ENCODE measurements at places on chromosomes 12 and 14.

DNA sequence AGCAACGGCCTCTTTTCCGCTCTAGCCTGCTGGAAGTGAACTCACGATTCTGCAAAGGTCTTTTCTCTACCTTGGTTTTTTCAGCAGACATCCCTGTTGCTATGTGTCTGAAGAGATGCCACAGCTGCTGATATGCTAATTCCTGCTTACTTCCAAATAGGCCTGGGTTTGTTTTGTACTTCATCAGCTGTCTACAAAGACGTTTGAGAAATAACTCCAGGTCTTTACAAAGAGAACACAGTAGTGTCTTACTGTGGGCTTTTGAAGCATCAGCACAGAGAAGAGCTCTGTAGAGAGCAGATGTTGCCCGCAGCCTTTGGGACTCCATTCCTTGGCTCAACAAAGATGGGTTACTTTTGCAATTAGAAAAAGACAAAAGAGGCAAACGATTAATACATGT, 1366.5 kb downstream of the AACS start:
- no peak for DNase-seq

DNA sequence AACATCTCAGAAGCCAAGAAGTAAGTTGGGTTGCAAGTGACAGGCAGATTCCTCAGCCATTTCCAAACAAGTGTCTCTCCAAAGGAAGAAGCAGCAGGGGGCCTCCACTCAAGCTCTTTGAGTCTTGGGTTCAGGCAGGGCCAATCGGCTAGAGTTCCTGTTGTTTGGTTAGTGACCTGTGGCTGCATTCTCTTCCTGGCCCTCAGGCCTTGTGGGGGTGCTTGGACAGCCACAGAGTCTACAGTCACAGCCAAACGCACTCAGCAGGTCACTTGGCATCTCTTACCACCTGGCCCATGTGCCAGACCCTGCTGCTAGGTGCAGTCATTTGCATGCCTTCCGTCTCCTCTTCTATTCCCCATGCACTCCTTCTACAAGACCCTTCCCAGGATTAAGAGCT, 353.9 kb downstream of the GRIN2B start:
- DNase-seq: no peak

DNA sequence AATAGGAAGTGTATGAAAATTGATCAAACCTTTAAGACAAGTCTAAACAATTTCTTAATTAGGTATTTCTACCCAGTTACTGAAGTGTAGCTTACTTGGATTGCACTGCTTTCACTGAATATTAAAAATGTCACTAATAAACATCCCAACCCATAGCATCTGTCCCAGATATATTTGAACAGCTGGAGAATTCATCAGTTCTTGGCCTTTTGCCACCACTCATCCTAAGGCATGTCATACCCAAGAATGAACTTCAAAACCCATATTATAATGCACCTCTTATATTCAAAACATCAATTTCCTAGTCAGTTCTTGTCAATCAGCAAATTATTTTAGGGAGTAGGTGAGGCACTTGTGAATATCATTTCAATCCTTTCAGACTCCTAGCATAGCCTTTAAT, 392.3 kb downstream of the PAWR start:
- peak; percentile 9 for DNase-seq

GRCh38 chr12:63440048-63440447, 228.2 kb downstream of the DPY19L2 start:
- no peak for DNase-seq

DNA sequence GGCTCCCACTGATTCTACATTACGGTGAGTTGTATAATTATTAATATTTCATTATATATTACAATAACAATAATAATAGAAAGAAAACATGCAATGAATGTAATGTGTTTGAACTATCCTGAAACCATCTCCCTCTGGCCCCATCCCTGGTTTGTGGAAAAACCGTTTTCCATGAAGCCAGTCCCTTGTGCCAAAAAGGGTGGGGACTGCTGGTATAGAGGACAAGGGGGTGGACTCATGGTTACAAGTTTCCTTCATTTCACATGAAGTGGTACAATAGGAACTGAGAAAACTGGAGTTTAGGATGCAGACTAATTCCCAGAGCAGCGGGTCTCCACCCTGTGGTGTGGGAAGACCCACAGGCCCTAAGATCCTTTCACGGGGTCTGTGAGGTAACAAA, 3.0 kb upstream of the C1RL start:
- DNase-seq: peak; percentile 35

- DNase-seq: peak; percentile 76
Observed at GRCh38 chr14:70317969-70318634, 41.4 kb downstream of the COX16 start.

DNA sequence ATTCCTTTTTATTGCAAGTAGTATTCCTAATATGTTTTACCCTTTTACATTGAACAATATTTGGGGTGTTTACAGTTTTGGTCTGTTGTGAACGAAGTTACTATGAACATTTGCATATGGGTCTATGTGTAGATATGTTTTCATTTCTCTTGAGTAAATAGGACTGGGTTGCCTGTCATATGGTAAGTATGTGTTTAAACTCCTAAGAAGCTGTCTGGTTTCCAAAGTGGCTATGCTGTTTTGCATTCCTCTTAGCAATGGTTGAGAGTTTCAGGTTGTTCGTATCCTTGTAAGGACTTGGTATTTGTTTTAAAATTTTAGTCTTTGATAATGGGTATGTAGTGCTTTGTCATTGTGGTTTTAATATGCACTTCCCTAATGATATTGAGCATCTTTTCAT, 6.3 kb downstream of the METAP2 start:
- DNase-seq: peak; percentile 18

DNA sequence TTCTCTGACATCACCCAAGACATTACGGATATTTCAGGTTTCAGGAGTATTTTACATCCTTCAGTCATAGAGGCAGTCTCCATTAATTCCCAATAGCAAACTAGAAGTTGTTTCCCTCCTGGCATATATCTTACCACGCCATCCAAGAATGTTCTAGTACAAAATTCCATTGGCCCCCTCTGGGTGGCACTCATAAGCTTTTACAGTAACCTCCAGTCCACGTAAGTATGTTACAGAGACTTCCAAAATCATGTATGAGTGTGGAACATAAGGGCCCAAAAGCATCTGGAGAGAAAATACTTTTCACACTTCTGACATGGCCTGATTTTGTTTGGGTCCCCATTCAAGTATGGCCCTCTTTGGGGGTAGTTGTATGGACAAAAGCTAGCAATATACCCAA, 58.1 kb upstream of the DHRS4 start:
- peak; percentile 11 for DNase-seq

DNA sequence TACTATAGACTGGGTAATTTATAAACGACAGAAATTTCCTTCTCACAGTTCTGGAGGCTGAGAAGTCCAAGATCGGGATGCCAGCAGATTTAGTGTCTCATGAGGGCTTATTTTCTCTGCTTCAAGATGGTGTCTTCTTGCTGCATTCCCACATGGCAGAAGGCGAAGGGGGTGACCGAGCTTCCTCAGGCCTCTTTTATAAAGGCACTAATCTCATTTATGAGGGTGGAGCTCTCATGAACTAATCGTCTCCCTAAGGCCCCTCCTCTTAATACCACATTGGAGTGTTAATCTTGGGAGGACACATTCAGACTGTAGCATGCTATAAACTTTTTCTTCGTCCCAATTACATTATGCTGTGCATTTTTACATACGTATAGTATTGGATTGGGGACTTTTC, 200.4 kb upstream of the ARHGAP5 start:
- DNase-seq: no peak

DNA sequence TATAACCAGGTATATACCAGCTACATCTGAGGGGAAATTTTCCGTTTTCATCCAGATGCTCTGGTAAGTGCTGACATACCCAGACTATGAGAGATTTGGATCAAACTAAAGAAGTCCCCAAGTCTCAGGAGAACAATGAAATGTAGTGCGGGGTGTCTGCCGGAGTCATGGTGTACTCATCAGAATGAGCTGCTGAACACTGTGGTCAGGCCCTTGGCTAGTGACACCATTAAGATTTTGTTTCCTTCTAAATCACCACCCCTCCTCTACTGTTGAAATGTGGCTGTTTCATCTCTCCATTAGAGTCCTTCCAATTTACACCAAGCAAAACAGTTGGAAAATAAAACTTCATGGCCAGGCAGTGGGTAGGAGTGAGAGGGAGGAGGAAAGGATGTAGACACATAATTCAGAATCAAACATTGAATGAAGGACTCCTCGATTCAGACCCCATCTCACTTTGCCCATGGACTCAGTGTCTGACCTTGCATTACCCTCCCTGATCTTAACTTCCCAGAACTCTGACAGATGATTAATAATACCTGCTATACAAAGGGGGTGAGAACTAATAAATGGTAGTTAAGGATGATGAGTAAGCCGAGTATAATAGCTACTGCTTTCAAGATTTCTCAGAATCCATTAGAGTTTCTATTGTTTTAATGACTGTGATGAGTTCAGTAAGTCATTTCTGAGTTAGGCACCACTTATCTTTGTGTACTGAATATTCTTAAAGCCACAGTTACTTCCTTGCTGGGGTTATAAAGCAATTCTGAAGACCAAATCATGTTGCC, 127.4 kb downstream of the CRADD start:
- no peak for DNase-seq

- peak; percentile 26 for DNase-seq
Observed at GRCh38 chr12:63876980-63877379, 32.5 kb downstream of the SRGAP1 start.

DNA sequence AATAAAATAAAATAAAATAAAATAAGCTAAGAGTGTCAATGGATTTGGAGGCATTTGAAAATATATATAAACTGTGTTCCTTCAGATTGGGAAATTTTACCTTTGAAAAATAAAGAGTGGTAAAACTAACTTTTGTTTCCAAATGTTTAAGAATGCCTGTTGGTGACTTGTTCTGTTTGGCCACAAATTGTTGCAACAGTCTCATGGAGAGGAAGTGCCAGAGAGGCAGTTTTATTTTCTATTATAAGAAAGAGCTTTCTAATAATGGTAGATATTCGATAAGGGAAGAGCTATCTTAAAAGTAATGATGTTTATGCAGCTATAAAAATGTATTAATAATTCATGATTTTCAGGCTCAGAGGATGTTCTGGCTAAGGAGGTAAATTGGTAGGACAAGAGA, 68.8 kb upstream of the MDGA2 start:
- DNase-seq: no peak

- peak; percentile 3 for DNase-seq
Observed at GRCh38 chr14:33377596-33378390, 439.1 kb downstream of the NPAS3 start.

DNA sequence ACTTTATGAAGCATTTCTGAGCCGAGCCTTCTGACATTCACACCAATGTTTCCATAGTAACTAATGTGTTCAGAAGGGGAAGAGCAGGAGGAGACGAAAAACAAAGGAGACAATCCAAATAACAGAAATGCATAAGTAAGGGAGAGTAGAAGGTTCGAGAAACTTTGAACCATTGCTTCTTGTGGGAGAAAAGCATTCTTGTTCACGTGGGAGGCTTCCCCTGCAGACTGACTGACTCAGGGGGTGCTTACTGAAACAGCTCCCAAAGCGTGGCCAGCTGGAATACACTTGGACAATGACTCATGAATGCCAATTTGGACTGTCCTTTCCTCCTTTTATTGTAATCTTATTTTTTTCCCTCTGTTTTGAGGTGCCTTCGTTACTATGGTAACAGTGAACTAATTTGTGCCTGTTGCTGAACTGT, 73.9 kb downstream of the NEDD1 start:
- DNase-seq: peak; percentile 95

- DNase-seq: no peak
Observed at GRCh38 chr12:76084863-76085519, 506 bp upstream of the NAP1L1 start.

GRCh38 chr14:75884198-75884611, 97.6 kb downstream of the TGFB3 start:
- DNase-seq: peak; percentile 94

DNA sequence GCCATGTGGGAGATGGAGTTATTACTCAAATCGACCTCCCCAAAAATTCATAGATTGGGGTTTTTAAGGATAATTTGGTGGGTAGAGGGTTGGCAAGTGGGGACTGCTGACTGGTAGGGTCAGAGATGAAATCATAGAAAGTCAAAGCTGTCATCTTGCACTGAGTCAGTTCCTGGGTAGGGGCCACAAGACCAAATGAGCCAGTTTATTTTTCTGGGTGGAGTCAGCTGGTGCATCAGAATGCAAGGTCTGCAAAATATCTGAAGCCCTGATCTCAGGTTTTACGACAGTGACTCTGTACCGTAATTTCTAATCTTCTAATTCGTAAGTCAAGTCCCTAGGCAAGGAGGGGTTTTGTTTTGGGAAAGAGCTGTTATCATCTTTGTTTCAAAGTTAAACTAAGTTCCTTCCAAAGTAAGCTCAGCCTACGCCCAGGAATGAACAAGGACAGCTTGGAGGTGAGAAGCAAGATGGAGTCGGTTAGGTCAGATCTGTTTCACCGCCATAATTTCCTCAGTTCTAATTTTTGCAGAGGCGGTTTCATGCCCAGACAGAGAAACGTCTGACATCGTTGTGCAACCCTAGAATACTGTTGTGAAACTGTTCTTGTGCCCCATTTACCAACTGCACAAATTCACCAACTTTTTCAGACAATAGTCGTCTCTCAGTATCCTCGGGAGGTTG, 104.5 kb upstream of the SFSWAP start:
- DNase-seq: no peak

GRCh38 chr12:44154128-44154527, 318.2 kb downstream of the TMEM117 start:
- DNase-seq: peak; percentile 31

DNA sequence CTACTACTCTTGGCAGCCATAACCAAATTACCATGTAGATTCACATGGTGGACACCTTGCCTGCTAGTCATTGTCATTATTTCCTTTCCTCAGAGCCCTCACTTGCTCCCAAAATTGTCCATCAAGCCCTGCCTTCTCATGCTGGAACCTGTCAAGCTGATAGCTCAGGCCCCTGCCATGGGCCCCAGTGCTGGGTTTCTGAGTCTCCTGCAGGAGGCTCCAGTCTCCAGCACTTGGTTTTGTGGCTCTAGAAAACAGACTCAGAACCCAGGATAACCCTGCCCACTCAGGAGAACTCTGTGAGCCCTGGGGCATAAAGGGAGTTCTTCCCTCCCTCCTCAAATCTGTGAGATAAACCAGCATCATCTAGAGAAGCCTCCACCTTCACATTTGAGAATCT, 10.8 kb downstream of the KRT71 start:
- no peak for DNase-seq

DNA sequence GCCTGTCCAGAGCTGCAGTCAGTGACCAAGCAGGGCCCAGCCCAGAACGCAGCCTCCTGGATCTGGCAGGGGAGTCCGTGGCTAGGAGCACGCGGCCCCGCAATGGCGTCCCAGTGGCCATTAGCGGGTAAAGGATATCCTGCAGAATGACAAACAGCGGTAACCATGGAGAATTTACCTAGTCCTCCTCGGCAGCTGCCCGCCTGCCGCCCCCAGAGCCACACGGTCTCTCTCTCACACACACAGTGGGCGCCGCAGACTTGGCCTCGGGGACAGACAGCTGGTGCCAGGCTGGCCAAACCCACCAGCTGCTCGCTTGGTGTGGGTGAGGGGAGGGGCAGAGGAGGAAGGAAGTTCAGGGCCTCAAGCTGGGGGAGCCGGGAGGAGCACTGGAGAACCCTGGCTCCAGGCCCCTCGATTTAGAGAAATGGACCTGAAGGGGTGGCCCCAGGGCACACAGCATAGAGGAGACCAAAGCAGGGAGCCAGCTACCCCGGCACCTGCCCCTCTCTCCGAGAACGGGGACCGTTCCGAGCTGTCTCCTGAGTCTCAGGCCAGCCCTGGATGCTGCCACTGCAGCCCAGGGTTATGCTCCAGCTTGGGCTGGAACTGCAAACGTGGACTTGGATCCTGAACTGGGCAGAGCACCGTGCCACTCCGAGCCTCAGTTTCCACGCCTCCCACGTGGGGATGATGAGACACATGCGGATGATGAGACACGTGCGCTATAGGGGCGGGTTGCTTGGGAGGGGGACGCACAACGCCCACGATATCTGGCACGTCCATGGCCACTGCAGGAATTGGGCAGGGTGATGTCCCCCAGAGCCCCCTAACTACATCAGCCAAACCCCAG, 3.4 kb downstream of the CDK2AP1 start:
- no peak for DNase-seq

All from fibroblast of pulmonary artery (primary cell).